Activated naive CD4-positive, alpha-beta T cell (primary cell): ENCODE measurements at places on chromosomes 3 and 15.

DNA sequence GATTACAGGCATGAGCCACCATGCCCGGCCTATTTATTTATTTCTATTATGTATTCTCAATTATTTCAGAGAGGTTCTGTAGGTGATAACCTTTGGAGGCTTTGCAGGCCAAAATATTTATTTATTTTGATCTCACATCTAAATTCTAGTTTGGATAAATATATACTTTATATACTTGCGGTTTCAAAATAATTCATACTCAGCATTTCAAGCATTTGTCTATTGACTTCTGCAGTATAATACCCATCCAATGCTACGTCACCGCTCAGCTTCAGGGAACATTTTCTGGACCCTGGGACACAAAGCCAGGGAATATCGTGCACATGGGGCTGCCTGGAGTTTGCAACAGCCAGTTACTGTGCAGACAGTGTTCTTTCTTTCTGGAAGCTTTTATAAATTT lies 22.6 kb downstream of the CGGBP1 start:
- DNase-seq: no peak

DNA sequence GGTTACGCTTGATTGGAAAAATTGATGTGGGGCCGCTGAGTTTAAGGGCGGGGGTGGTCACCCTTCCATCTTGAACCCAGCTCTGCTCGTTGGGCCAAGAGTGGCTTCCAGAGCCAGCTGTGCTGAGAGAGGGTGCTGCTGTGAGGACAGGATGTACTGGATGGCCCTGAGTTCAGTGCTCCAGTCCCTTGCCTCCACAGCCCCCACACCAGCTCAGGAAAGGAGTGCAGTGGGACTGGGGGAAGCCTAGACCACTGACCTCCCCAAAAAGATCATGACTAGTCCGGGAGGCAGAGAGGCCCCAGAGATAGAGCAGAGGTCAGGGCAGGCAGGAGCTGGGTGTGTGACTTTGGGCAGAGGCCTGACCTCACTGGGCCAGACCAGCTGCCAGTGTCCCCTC lies 4.0 kb upstream of the PTH1R start:
- no peak for DNase-seq

GRCh38 chr3:179853176-179853575 lies 183.6 kb downstream of the PEX5L start:
- DNase-seq: no peak

DNA sequence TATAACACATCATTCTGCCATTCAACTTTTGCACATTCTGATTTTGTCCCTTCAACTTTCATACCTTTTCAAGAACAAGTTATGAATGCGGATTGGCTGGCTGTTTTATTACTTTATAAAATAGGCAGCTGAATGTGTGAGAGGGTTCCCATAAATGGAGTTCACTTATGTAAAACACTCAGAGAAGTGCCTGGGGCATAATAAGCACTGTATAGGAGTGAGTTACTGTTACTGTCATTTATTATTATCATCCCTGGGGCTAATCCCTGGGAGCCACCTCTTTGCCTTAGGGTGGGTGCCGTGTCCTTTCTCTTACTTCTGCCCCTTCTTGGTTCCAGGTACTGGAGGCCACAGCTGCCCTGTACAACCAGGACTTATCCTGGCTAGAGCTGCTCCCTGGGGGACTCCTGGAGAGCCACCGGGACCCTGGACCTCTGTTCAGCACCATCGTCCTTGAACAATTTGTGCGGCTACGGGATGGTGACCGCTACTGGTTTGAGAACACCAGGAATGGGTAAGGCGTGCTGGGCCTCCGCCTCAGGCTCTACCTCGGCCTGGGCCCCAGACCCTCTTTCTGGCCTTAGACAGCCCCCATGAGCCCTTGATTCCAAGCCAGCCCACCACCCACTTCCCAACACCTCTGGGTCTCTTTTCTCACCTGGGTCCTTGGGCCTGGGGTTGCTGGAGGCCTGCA lies 10.9 kb downstream of the DUOX1 start:
- DNase-seq: no peak

DNA sequence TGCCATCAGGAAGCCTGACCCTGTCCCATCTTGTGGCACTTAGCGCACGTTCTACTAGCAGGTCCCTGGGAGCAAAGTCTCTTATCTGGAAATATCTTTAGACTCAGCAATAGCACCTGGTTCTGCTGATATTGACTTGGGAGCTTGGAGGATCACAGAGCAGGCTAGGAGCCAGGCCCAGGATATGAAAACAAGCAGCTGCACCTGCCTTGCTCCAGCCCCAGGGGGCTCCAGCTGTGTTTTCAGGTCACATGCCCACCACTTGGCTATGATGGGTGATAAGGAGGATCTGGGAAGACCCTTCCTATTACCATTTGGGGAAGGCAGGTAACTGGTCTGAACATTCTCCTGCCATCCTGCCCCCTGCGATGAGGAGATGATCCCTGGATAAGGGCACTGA lies 87.8 kb downstream of the C3orf70 start:
- DNase-seq: no peak
